ENCODE measurements at places on chromosomes 6 and 20.

GRCh38 chr6:36769676-36770499 lies 69.4 kb downstream of the CPNE5 start:
- peak; percentile 42 for DNase-seq

DNA sequence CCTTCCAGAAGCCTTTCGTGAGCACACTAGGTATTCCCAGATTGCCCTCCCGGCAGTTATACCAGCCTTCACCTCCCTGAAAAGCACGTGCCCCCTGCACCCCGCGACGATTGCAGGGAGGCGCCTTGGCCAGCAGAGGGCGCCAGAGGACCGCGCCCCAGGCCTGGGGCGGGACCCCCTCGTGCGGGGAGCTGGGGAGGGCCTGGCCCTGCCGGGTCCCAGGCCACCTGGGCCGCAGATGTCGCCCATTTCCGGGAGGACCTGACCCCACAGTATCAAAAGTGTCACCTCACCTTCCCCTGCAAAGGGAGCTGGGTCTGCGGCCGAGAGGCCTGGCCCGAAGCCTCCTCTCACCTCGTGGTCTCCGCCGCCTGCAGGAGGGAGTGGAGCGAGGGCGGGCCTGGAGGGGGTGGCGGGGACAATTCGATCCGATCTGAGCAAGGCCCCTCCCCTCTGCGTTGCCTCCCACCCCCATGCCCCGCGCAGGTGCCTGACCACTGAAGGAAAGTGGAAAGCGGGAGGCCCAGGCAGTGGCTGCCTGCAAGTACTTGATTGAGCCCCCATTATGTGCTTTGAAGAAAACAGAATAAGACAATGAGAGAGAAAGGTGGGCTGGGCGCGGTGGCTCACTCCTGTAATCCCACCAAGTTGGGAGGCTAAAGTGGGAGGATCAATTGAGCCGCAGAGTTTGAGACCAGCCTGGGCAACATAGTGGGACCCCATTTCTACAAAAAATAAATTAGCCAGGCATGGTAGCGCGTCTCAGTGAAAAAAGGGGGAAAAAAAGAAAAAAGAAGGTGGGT lies 3.5 kb upstream of the SNAI1 start:
- peak; percentile 70 for DNase-seq

GRCh38 chr20:23086056-23086566 lies at the start of gene CD93:
CD93 (minus strand) TSS chr20:23086324; CDS start chr20:23086192, 132 bp downstream.
- DNase-seq = no peak

GRCh38 chr6:56348578-56348977 lies 101.2 kb upstream of the COL21A1 start:
- DNase-seq = no peak

- no peak for DNase-seq
Observed at GRCh38 chr6:14159090-14159489, 41.5 kb downstream of the CD83 start.

DNA sequence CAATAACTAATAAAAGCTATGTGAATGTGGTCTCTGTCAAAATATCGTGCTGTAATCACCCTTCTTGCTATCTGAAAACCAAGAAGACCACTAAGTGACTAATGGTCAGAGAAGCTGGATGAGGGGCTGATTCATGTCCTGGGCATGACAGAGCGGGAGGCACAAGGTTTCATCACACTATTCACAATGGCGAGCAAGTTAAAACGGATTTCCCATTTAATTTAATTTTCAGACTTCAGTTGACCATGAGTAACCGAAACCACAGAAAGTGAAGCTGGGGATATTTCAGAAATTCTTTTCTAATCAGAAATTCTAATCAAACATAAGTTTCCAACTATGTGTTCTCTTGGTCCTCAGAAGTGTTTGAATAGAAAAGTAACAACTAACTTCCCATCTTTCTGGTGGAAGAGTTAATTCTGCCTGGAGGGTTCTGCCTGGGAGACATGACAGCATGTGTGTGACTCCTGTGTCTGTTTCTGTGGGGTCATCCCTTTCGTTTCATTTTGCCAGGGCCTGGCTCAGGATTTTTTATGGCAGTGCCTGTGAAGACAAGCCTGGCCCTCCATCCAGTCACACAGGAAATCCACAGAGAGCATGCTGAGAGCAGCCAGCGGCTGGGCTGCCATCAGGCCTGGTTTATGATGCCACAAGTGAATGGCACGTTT lies 98.9 kb downstream of the FAM120B start:
- DNase-seq = no peak

GRCh38 chr6:146297815-146298214 lies 245.8 kb upstream of the RAB32 start:
- no peak for DNase-seq

DNA sequence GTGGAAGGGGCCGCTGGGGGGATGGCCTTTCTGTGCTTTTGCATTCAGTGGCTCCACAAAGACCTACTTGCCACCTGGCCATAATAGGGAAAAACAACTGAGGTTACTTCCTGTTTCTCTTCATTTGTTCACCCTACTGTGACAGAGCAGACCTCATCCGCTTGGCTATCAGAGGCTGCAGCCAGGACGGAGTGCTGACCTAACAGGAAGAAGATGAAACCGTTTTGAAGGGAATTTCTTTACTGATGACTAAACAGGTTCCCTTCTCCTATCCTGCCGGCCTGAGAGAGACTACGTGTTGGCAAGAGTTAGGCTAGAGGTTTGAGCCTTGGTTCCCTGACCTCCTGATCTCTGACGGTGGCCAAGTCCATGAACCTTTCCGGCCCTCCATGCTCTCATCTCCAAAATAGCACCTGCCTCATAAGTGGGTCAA lies 21.3 kb downstream of the PRR18 start:
- no peak for DNase-seq

DNA sequence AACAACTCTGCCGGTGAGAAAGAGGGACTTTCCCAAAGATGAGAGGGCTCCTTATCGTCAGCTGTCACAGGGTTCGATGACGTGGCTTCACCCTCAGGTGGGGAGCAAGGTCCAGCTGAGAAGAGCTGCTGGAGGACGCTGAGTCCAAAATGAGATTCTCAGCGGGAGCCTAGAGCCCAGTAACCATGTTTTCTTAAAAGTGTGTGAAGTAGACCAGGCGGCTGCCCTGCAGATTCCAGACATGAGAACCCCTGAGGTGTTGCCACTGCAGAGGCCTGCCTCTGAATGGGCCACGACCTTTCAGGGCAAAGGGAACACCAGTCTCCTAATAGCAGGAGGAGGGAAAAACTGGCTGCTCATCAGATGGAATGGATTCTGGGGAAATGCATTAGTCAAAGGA lies 375.1 kb downstream of the BTBD9 start:
- DNase-seq = no peak

DNA sequence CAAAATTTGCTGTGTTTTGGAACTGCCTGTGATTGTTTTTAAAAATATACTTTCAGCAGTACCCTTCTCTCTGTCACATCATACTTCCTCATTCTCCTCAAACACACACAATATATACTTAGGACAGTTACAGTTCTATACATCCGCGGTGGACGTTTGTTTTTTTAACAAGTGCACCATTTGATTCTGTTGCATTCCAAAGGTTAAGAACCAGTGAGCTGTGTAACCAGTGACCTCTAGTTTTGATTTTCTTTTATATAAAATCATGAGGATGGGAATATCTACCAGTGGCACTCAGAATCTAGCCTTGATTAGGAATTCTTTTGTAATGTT lies 152.8 kb downstream of the CARMIL1 start:
- no peak for DNase-seq

- no peak for DNase-seq
Observed at GRCh38 chr20:12627485-12627884, 381.3 kb upstream of the SPTLC3 start.

GRCh38 chr6:33828764-33829731 lies 25.2 kb upstream of the MLN start:
- DNase-seq = no peak

DNA sequence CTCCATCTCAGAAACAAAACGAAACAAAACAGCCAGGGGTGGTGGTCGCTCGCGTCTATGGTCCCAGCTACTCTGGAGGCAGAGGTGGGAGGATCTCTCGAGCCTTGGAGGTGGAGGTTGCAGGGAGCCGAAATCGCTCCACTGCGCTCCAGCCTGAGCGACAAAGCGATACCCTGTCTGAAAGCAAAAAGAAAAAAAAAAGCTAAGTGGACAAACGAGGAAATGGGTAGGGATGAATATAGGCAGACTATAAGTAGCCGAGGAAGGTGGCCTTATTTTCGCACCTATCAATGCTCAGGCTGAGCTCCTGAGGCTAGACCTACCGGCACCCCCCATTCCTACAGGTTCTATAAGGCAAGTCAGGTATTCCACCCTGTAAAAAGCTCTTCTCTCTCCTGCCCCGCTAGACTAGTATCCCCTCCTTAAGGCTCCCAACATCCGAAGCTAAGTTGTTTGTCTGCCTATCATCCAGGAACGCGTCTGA lies 650 bp upstream of the CASP8AP2 start:
- peak; percentile 30 for DNase-seq

- DNase-seq = no peak
Observed at GRCh38 chr6:636488-636887, 20.4 kb downstream of the HUS1B start.

GRCh38 chr6:159463119-159463829 lies 229.8 kb downstream of the SOD2 start:
- no peak for DNase-seq
